ENCODE measurements at places on chromosomes 4 and X.

DNA sequence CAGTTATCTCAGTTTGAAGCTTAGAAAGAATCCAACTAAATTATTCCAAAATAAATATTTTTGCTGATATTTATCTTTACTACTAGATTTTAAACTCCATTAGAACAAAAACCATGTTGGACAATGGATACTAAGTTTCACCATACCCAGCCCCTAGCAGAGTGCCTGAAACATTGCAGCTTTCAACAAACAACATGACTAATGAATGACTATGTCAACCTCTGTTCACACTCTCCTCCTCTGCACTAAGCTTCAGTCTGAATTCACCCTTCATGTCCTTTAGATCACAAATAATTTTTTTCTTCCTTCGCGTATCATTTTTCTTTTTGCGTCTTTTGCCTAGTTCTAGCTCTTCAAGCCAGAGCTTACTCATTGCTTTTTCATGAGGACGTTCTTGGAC, 315.2 kb downstream of the PCDH10 start:
- DNase-seq: peak; percentile 7

DNA sequence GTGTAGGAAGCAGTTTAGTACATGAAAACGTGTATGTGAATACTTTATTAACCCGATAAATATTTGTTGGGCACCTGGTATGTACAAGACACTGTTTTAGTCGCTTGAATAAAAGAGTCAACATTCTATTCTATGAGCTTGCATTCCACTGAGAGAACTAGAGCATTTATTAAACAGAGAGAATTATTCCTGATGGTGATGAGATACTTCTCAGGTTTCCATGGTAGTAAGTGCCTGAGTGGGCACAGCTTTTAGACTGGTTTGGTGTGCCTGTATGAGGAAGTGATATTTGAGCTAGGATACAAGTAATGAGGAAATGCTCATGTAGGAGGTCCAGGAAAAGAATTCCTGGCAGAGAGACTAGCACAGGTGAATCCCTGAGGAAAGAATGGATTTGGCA, 94.2 kb downstream of the ATP10D start:
- DNase-seq: no peak

DNA sequence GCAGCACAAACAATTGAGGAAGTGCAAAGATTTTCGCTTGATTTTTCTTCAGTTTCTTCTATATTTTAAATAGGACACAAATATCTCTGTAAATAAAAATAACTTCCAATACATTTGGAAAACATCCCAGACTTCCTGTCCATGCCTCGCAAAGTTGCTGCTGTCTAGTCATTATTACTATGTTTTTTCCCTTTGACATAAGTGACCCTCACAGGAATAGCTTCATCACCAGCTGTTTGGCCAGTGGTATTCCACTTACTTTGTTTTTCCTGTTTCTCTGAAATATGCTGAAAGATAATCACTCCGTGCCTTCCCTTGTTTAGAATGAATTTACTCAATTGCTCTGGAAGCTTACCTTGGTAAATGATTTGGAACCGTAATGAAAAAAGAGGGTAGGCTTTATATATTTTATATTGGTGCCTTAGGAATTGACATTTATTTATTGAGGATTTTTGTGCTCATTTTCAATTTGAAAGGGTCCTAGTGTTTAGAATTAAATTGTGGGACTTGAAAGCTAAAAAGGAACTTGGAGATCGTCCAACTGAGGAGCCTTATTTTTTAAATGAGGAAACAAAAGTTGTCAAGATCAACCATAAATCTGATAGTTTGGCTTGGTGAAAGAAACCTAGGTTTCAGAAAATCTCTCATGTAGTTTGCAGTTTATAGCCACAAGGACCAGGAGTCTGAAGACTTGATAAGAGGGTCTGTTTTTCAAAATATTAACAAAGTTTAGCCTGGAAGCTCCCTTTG, 65.6 kb downstream of the CDKL5 start:
- DNase-seq: no peak

GRCh38 chrX:149962859-149963757, 24.8 kb upstream of the EOLA2 start:
- peak; percentile 53 for DNase-seq

DNA sequence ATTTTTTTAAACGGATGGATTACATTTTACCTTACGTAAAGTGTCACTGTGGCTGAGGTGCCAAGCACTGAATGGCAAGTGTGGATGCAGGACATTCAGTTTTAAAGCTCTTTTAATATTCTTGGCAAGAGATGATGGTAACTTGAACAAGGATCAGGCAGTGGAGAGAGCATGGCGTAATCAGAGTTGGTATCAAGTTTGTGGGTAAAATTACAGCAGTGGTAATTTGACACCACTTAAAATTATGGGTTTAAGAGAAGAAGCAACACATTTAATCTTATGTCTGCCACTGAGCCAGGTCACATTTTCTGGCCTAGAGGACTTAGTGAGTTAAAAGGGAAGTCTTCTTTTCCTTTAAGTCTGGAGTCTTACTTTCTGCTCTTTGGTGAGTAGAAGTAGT, 100.5 kb downstream of the NAA11 start:
- no peak for DNase-seq

DNA sequence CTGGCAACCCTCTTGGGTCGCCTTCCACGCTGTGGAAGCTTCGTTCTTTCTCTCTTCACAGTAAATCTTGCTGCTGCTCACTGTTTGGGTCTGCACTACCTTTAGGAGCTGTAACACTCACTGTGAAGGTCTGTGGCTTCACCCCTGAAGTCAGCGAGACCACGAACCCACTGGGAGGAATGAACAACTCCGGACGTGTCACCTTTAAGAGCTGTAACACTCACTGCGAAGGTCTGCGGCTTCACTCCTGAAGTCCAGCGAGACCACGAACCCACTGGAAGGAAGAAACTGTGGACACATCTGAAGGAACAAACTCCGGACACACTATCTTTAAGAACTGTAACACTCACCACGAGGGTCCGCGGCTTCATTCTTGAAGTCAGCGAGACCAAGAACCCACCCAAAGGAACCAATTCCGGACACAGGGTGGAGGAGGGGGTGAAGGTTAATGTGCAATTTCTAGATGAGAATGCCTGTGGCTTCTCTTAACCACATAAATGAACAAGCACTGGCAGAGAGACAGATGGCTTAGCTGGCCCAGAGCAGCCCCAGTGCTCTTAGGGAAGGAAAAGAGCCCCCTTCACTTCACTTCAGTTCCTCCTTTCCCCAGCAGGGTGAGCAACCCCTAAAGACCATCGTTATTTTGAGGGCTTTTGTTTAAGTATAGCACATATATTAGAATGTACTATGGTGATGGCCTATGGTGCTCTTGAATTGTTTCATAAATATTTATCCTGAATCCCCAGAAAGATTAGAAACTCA, 73.0 kb downstream of the LUZP4 start:
- DNase-seq: no peak

- peak; percentile 37 for DNase-seq
Measured at GRCh38 chr4:98939892-98940298, 11.0 kb upstream of the EIF4E start.

DNA sequence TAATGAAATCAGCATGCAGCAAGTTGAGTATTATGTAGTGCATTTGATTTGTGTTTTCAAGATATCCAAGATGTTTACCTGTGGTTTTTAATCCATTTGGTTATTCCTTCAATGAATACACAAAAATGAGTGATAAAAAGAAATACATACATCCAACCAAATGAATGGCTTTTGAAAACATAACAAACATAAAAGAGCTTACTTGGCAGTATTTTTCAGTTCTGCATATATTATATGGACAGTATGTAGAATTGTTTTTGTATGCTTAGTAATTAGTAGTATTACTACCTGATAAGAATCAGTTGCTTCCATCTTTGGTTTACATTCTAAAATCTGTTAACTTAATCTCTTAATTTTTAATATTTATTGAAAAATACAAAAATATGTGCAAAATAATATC, 908.9 kb upstream of the AGA start:
- DNase-seq: no peak

GRCh38 chr4:186015212-186015817, 53.6 kb upstream of the TLR3 start:
- no peak for DNase-seq

DNA sequence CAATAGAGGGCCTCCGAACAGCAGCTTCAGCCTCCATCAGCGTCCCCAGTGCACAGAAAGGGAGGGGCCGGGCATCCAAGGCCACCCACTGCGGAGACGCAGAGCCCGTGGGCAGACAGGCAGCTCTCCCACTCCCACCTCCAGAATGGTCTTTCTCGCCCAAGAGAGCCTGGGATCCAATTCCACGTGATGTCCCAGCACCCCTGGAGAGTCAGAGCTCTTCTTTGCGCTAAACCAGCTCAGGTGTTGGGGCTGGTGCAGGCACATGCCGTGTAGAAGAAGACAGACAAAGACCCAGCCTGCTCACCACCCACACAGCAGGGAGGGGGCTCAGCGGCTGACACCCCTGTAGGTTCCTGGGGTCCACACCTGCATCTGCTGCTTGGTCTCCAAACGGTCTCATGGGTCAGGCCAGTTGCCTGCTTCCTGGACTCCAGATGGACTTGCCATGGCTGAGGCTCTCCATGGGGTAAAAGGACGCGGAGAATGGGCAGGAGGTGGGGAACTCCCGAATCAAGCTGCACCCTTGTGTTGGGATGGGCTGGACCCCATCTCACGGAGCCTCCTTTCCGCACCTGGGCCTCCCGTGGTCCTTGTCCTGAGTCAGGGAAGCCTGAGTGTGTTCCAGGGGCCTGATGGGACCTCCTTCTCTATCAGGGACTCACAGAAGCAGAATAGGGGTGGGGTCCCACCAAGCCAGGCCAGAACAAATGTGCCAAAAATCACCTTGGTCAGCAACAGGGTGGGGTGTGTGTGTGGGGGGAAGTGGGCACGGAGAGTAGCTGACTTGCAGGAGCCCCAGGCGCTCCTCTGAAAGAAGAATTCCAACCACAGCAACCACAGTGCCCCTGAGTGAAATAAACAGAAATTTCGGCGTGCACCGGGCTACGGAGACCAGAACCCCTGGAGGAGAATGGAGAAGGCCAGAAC, 11.6 kb upstream of the ASMTL start:
- DNase-seq: no peak

GRCh38 chrX:153857348-153857903, 27.1 kb upstream of the PDZD4 start:
- DNase-seq: no peak

DNA sequence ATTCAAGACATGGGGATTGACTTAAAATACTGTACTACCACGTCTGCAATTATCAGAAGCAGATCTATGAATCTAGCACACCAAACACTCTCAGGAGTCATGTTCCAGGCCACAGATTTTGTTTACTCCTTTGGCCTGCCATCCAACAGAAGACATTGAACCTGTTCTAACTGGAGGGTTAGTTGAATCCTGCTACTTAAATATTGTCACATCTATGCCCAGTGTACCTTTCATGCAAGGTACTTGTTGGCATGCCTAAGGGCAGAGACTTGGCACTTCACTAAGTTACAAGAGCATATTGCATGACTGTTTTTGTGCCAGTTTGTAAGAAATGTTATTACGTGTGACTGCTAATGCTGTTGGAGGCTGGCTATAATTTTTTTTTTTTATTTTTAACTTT, 126.9 kb upstream of the BCOR start:
- no peak for DNase-seq

DNA sequence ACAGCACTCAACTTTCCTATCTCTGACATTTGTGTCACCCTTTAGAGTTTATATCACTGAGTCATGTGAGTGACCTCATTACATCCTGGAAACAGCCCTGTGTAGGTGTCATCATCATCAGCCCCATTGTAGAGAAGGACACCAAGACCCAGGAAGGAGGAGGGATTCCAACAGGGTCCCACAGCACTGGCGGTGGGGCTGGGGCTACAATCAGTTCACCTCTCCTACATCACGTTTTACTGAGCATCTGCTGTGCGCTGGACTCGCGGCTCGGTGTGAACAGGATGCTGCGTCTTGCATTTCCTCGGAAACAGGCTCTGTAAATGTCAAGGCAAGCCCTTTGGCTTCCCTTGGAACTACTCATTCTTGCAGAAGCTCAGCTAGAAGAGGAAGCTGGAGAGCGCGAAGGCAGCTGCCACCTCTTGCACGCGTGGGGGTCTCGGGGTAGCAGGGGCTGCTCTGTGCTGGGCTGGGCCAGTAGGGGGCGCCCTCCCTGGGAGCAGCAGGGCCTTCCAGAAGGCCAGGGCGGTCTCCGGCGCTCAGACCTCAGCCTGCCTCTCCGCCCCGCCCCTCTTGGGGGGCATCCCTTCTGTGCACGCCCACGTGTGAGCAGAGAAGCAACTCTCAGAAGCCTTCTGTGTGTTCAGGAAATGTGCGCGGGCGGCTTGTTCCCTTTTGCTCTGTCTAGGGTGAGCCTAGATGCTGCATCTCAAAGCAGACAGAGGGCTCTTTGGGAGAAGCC, 29.0 kb downstream of the REELD1 start:
- DNase-seq: no peak

GRCh38 chr4:85606505-85606904, 131.6 kb downstream of the ARHGAP24 start:
- DNase-seq: no peak

- no peak for DNase-seq
Measured at GRCh38 chr4:19319607-19320006, 932.1 kb upstream of the SLIT2 start.

GRCh38 chr4:144718958-144719512, 73.1 kb downstream of the HHIP start:
- DNase-seq: no peak

GRCh38 chr4:114654592-114654991, 56.0 kb downstream of the UGT8 start:
- no peak for DNase-seq

GRCh38 chrX:85012098-85012497, 8.4 kb downstream of the APOOL start:
- no peak for DNase-seq

DNA sequence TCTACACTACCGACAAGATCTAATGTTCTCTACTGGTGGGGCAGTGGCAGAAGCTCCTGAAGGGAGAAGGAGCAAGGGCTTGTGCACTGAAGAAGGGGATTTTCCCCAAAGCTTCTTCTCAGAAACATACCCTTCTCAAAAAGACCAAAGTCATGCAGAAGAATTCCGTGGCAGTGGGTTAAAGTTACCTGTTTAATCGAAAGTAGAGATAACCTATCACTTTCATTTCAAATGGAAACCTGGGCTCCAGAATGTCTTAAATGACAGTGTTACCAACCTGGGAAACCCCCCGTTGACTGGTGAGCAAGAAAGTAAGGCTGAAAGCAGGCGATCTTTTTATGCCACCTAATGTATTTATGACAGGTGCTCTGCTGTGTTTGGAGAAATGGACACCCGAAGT, 92.5 kb upstream of the TEX13D start:
- DNase-seq: no peak

DNA sequence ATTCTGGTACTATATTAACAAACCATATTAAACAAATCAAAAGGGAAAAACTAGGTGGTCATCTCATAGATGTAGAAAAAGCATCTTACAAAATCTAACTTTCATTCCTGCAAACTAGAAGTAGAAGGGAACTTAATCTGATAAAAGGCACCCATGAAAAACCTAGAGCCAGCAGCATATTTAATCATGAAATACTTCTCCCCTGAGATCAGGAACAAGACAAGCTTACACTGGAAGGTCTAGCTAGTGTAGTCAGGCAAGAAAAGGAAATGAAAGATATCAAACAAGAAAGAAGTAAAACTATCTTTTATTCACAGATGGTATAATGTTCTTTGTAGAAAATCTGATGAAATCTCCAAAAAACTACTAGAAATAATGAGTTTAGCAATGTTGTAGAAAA, 41.2 kb downstream of the ATP10D start:
- peak; percentile 54 for DNase-seq

Measured in NCI-H226 (cell line).